Transverse colon (tissue), 4 donors: ENCODE measurements at places on chromosomes 3 and 15. TPM values are rescaled to one million over a fixed set of nuclear protein-coding genes. Genes with fewer than 3 reads are reported as not detected.

DNA sequence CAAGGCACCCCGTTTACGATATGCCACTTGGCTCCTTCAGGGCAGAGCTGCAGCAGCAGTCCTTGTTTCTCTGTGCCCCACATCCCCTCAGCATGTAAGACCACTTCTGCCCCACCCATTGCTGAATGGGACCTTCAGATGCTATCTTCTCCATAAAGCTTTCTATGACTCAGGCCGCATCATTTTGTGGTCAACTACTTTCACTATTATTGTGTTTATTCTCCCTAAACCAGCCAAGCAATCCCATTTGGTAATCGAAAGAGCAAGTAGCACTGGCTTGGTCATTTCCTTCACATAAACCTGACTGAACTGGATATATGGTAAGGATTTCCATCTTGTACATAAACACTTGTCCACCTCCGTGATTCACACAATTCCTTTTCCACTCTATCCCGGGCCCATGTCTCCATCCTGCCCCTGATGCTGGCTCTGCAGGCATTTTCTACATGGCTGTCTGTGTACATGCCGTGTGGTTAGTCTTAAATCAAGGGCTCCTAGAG, 25.7 kb downstream of the LIPC start:
- no peak for DNase-seq

Gene FSTL1
- 106 TPM for total RNA-seq

DNA sequence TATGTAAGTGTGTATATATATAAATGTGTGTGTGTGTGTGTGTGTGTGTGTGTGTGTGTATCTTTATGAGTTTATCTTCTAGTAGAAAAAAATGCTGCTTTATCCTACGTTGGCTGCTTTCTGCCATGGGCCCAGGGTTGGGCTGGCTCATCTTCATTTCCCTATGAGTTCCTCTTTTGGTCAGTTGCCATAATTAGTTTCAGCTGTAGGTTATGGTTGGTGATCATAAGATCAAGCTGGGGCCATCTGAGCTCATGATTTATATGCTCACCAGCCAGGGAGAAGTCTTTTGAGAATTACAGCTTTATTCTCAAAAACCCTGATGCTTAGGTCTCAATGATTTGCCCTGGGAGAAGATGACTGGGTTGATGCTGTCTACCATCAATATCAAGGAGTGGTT, 775.8 kb upstream of the ARPP21 start:
- no peak for DNase-seq

- DNase-seq = no peak
Observed at GRCh38 chr3:76245073-76245472, 459.7 kb upstream of the ZNF717 start.

GRCh38 chr3:101950510-101950909, 101.2 kb downstream of the NFKBIZ start:
- DNase-seq = no peak

GRCh38 chr15:92808598-92809063, 91.5 kb upstream of the CHD2 start:
- DNase-seq = no peak

Gene GPR160
- 195 TPM for total RNA-seq

DNA sequence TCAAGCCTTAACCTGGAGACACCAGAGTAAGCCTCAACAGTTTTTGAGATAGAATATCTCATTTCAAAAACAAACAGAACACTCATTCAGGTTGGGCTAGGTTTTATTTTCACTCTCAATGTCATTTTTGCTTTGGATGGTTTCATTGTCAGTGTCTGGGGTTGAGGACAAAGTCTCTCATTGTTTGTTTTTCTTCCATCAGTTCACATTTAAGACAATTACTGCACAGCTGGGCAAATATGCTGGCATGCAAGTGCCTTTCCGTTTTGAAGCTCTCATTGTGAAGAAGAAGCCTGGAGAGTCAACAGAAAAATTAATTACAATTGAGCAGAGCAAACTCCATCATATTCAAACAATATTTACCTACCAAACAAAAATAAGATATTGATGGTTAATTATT, 1050.0 kb downstream of the TBL1XR1 start:
- no peak for DNase-seq

DNA sequence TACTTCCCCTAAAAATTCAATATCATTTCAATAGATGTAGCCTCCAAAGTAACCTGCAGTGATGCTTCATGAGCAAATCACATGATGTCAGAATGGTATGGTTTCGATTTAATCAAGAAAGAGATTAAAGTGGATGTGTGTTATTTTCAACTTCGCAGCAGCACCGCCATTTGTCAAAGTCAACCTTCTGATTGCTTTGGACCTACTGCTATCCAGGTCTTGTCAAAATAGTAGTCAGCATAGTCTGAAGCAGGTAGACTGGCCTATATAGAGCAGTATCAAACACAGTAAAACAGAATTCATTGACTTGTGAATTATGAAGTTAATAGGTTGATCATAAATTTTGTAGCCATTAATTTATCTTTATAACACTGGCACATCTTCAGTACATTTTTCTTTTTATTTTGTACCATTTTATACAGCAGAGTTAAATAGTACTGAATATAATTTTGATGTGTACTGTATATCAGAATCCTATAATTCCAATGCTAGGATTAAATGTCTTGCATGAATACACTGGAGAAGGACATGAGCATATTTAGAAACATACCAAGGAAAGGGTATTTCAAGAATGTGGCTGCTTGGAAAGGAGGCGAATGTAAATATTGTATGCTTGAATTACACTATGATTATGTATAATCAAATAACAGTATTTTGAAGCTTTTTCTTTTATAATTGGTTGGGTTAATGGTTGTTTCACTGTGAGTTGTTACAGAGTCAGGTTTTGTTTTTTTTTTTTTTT, 79.6 kb downstream of the CDIN1 start:
- no peak for DNase-seq

DNA sequence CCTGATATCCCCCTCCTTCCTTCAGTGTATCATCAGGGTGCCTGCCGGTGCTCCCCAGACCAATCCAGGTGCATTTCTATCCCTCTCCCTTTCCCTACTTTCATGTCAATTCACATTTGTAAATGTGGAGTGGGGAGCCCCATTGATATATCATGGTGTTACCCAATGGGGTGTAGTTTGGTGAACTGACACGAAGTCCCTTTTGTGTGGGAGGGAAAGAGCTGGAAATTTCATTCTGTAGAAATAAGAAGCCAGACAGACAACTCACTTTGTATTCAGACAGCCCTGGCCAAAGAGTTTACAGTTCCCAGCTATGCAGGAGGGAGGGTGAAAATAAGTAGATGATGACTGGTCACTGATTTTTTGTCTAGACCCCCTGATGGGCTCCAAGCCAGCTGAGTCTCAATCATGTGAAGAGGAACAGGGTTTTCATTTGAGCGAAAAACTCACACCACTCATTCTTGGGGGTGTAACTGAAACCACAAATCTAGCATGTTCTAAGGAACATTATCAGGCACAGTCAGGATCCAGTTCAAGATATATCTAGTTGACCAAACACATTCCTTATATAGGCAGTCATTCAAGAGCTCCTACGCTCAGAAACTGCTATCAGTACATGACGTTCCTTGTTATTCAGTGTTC, 58.9 kb downstream of the LMCD1 start:
- no peak for DNase-seq

DNA sequence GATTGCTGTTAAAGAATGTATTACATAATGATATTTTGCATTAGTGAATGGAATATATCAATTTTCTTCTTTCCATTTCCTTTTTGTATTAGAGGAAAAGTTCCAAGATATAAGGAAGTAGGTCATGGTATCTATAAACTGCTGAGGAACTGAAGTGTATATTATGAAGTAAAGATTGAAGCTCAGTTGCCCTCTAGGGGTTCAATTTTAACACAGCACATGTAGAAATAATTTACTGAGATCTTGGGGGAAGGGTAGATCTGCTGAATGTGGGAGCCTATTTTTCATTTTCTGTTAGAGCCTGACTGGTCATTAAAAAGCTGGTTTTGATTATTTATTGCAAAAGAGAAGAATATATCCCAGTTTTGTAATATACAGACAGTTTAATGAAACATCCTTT, 45.2 kb downstream of the CMC1 start:
- DNase-seq = no peak

GRCh38 chr15:27084844-27085243, 113.9 kb downstream of the GABRG3 start:
- DNase-seq = no peak
